ENCODE measurements at places on chromosomes 13 and 19. TPM values are rescaled to one million over a fixed set of nuclear protein-coding genes. Genes with fewer than 3 reads are reported as not detected.

- H3K4me3 ChIP-seq, result no peak overlapping the region
- DNase-seq, result no peak
- peaks cover 39% of the 10 kb centered on the region for H3K36me3 ChIP-seq
- H3K4me1 ChIP-seq, result peaks cover 20% of the 10 kb centered on the region
Measured at GRCh38 chr19:1649706-1650649, 2.4 kb downstream of the TCF3 start.

- peaks cover 50% of the 10 kb centered on the region for H3K36me3 ChIP-seq
- DNase-seq, result peak; percentile 90
- peaks cover 10% of the 10 kb centered on the region for H3K4me1 ChIP-seq
- H3K27ac ChIP-seq, result peak overlapping the region; percentile 46
- H3K27me3 ChIP-seq, result no peaks in the 10 kb centered on the region
Measured at GRCh38 chr13:113981194-113981605, 7.3 kb upstream of the C13orf46 start.

ZNF471 gene
- 7.6 TPM for total RNA-seq

CCDC70 gene
- total RNA-seq, result not detected

- no peaks in the 10 kb centered on the region for H3K27me3 ChIP-seq
- peaks cover 21% of the 10 kb centered on the region for H3K36me3 ChIP-seq
- no peak overlapping the region for H3K27ac ChIP-seq
- H3K4me1 ChIP-seq, result no peaks in the 10 kb centered on the region
- no peak for DNase-seq
Measured at GRCh38 chr19:51978882-51979281, 7.8 kb downstream of the ZNF350 start.

LATS2 gene
- total RNA-seq, result 26.1 TPM

DNA sequence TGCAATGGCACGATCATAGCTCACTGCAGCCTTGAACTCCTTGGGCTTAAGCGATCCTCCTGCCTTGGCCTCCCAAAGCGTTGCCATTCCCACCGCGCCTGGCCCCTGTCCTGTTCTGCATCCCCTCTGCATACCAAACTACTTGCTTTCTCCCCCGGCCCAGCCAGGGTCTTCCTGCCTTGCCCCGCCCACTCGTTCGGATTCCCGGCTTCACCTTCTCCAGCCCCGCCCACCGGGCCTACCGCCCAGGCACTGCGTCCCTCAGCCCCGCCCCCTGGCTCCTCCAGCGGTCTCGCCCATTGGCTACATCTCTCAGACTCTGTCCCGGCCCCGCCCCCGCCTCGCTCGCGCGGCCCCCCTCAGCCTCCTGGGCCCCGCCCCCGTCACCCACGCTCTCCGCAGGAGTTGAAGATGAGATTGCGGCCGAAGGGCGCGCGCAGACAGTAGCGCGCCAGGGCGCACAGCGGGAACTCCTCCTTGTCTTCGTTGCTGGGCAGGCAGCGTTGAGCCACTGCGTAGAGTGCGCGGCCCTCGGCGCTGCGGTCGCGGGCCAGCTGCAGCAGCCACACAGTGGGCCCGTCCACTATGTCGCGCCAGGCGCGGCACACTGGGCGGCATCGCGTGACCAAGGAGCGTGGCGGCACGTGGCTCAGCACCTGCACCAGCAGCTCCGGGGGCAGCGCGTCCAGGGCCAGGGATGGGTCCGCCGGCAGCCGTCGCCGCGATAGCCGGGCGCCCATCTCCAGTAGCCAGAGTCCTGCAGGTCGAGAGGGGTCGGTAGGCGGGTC is 19.0 kb downstream of the MRPS12 start:
- DNase-seq, result peak; percentile 94
- peak overlapping the region; percentile 49 for H3K4me3 ChIP-seq
- peaks cover 11% of the 10 kb centered on the region for H3K4me1 ChIP-seq
- no peaks in the 10 kb centered on the region for H3K27me3 ChIP-seq
- H3K27ac ChIP-seq, result no peak overlapping the region

DNA sequence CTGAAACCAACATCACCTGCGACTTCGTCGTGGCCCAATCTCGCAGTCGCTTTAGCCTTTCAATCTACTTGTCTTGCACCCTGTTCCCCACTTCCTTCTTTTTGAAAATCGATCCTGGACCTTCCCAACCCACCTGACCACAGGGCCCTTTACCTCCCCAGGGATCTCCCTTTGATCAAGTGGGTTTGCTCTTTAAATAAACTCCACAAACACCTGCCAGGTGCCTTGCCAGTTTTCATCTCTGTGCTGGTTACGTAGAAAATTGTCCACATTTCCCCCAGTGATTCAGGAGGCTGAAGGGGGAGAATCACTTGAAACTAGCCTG is 14.5 kb upstream of the RAB20 start:
- H3K4me1 ChIP-seq, result no peaks in the 10 kb centered on the region
- H3K4me3 ChIP-seq, result no peak overlapping the region
- H3K36me3 ChIP-seq, result no peaks in the 10 kb centered on the region
- H3K27ac ChIP-seq, result no peak overlapping the region
- DNase-seq, result no peak

DNA sequence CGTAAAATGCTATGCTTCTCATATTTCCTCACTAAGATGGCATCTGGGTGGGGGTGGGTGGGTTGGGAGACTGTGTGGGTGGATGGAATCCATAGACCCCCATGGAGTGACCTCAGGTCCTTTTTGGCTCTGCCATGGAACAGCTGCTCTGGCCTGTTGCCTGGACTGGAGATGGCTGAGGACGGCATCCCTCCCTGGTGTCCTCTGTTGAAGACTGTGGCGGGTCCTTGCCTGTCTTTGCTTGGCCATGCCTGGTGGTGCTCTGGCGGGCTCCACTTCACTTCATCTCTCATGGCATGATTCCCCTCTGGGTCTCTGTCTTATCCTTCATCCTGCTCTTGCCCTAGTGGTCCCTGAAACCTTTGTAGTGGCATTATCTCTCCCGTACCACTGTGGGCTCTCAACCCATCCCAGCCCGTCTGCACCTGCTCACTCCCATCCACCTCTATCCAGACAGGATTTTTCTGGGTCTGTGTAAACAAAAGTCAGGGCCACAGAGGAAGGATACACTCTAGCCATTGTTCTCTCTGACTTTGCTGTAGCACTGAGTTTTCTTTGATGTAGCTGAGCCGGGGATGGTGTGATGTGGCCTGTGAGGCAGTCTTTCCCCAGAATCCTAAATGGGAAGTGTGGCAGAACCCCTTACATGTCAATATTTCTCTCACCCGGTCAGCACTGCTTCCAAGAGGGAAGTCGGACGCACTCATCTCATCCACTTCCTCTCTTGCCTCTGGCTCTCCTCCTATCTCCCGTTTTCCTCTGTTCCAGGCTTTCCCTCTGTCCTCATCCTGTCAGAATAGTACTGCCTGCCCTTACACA is 36.1 kb downstream of the WDFY2 start:
- DNase-seq, result no peak
- no peak overlapping the region for H3K4me3 ChIP-seq
- no peak overlapping the region for H3K27ac ChIP-seq
- no peaks in the 10 kb centered on the region for H3K27me3 ChIP-seq

ZNF99 gene
- total RNA-seq, result 0.06 TPM

ZNF253 gene
- 10.4 TPM for total RNA-seq

- no peaks in the 10 kb centered on the region for H3K4me1 ChIP-seq
- H3K27me3 ChIP-seq, result peaks cover 4% of the 10 kb centered on the region
- no peaks in the 10 kb centered on the region for H3K36me3 ChIP-seq
- no peak for DNase-seq
Measured at GRCh38 chr13:109818886-109819285, 32.5 kb upstream of the IRS2 start.

DNA sequence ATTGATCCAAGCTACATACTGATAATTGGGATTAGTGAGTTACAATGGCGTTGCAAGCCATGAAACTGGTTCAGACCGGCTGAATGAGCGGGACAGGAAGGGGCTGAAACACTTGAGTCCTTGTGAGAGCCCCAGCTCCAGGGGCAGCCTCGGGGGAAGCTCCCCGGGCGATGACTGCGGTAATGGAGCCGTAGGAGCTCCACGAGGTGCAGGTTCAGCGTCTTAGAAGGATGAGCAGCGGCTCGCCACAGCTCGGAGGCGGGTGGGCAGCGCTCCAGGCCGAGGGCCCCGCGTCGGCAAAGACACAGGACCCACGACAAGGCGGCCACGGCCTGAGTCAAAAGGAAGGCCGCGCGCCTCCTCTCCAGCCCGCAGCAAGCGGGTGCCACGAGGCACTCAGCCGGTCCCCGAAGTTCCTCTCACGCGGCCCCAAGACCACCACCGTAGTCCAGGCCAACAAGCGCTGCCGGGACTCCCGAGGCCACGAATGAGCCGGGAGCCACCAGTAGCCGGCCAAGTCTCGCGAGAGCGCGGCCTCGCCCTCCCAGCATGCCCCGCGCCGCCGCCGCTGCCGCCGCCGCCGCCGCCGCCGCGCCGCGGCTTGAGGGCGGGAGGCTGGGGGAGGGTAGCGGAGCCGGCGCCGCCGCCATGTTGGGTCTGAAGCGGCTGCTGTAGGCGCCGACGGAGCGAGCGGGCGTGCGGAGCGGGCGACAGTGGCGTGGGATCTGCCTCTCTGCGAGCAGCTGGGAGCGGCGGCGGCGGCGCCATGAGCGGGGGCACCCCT is at the start of gene LSM14A:
Gene LSM14A, plus strand, starts transcription at position 628 of the 784 bp plus-strand sequence. Its CDS starts 139 bp downstream, at position 767.
- DNase-seq, result peak; percentile 95
- peak within 1 kb of the TSS; percentile 99 for H3K27ac ChIP-seq
- H3K36me3 ChIP-seq, result no peaks in the 10 kb centered on the region
- H3K27me3 ChIP-seq, result no peaks in the 10 kb centered on the region
- H3K4me3 ChIP-seq, result peak within 1 kb of the TSS; percentile 94
- H3K4me1 ChIP-seq, result peaks cover 45% of the 10 kb centered on the region

CEACAM8 gene
- 0.53 TPM for total RNA-seq

DNA sequence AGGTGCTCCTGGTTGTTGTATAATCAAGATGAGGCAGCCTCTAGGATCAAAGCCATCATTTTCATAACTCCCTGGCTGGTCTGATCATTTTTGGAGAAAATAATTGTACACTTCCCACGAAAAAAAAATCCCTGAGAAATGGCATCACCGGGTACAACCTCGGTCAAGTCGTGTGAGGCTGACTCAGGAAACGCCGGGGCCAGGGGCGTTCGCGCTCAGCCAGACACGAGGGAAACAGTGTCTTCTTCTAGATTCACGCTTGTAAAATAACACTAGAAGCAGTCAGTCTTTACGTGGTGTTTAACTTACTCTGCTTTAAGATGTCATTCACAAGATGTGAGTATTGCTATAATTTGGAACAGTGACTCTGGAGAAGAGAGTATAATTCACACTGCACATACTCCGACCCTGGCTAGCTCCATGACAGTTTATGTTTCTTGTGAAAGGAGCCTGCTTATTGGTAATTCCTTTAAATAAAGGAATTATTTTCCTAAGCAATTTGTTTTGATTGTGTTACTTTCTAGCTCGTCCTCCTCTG is 109.0 kb upstream of the SOX1 start:
- no peaks in the 10 kb centered on the region for H3K4me1 ChIP-seq
- DNase-seq, result no peak
- H3K4me3 ChIP-seq, result no peak overlapping the region
- no peaks in the 10 kb centered on the region for H3K36me3 ChIP-seq

DNA sequence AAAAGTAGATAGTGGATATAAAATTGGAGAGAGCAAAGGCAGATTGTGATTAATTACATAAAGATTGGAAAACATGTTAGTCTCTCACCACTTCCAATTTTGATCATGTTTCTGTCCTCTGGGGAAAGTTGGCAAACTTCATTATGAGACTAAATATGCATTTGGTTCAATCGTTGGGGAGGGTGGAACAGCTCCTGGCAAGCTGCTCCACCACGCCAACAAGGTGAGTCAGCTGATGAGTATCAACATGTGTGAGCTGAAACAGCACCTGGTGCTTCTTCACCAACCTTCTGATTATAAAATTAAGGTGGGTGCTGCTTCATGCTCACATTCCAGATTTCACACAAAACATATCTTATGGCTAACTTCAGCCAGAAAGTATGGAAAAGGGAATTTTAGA is 1784.6 kb downstream of the SLITRK5 start:
- no peak for DNase-seq
- no peaks in the 10 kb centered on the region for H3K36me3 ChIP-seq
- no peaks in the 10 kb centered on the region for H3K4me1 ChIP-seq
- H3K27ac ChIP-seq, result no peak overlapping the region

ZNF599 gene
- total RNA-seq, result 5.9 TPM

DNA sequence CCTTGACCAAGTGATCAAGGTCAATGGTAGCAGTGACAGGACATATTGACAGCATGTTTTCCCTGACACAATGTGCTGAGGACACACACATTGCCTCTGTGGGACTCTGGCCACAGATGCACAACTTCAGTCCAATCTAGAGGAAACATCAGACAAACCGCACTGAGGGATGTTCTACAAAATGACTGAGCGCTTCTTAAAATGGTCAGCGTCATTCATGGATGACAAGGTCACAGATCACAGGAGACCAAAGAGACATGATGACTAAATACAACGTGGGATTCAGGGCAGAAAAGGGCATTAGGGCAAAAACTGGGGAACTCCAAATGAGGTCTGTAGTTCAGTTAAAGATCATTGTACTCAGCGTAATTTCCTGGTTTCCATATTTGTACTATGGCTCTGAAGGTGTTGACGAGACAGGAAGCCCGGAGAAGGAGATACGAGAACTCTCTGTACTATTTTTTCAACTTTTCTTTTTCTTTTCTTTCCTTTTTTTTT is 20.6 kb downstream of the PBX4 start:
- H3K4me1 ChIP-seq, result peaks cover 17% of the 10 kb centered on the region
- H3K4me3 ChIP-seq, result no peak overlapping the region
- DNase-seq, result no peak
- H3K27ac ChIP-seq, result peak overlapping the region; percentile 62
- H3K27me3 ChIP-seq, result no peaks in the 10 kb centered on the region
- H3K36me3 ChIP-seq, result no peaks in the 10 kb centered on the region

CLEC17A gene
- not detected for total RNA-seq

DNA sequence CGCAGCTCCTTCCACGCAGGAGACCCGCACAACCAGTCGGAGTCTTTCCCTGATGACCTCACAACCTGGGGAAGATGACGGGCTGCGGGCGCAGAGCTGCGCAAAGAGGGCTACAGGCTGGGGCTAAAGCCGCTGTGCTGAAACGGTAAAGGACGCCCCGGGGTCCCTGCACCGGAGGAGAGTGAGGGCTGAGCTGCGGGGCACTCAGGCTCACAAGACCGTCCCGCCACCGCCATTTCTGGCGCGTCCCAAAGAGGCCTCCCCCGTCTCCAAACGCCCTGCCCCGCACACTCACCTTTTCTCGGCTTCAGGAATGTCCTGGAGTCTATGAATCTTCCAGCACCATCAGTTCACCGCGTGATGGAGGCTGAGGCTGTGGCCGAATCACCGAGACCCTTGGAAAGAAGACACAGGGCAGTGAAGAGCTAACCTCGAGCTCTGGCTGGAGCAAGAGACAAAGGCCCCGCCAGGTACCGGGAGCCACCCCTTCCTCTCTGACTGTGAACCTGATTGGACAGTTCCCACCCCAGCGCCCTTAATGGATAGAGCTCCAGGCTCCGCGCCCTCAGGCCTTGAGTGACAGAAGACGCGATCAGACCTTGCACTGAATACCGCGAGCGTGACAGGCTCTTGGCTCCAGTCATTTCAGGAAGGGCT is 41.8 kb upstream of the ZNF429 start:
- DNase-seq, result peak; percentile 63
- no peaks in the 10 kb centered on the region for H3K4me1 ChIP-seq
- H3K4me3 ChIP-seq, result peak overlapping the region; percentile 36
- H3K27ac ChIP-seq, result no peak overlapping the region
- peaks cover 13% of the 10 kb centered on the region for H3K27me3 ChIP-seq
- no peaks in the 10 kb centered on the region for H3K36me3 ChIP-seq

GRCh38 chr13:46698014-46698413 is 98.9 kb downstream of the ESD start:
- H3K27ac ChIP-seq, result no peak overlapping the region
- no peak for DNase-seq
- no peaks in the 10 kb centered on the region for H3K27me3 ChIP-seq
- peaks cover 21% of the 10 kb centered on the region for H3K4me1 ChIP-seq
- peaks cover 78% of the 10 kb centered on the region for H3K36me3 ChIP-seq

GRCh38 chr19:33404506-33405253 is 31.2 kb downstream of the CEBPG start:
- H3K36me3 ChIP-seq, result peaks cover 4% of the 10 kb centered on the region
- peak; percentile 34 for DNase-seq
- H3K27me3 ChIP-seq, result no peaks in the 10 kb centered on the region
- H3K27ac ChIP-seq, result no peak overlapping the region
- peaks cover 30% of the 10 kb centered on the region for H3K4me1 ChIP-seq

All from lower lobe of right lung (tissue), 2 donors.